Tibial artery (tissue), 4 donors: ENCODE measurements at places on chromosomes 5 and 9.

DNA sequence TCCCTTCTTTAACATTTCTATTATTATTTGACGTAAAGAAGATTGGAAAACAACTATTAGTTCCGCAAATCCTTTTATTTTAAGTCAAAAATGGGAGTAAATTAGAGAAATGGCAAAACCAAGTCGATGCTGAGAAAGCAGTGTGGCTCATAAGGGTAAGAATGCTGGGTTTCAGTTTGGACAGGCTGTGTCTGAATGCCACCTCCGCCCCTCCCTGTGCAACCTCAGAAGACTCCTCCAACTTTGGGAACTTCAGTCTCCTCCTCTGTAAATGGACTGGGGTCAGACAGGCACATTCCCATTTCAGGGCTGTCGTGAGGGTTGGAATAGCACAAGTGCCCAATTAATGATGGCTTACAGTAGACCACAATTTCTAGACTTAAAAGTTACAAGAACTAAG is 154.0 kb downstream of the GABBR2 start:
- no peak for DNase-seq

DNA sequence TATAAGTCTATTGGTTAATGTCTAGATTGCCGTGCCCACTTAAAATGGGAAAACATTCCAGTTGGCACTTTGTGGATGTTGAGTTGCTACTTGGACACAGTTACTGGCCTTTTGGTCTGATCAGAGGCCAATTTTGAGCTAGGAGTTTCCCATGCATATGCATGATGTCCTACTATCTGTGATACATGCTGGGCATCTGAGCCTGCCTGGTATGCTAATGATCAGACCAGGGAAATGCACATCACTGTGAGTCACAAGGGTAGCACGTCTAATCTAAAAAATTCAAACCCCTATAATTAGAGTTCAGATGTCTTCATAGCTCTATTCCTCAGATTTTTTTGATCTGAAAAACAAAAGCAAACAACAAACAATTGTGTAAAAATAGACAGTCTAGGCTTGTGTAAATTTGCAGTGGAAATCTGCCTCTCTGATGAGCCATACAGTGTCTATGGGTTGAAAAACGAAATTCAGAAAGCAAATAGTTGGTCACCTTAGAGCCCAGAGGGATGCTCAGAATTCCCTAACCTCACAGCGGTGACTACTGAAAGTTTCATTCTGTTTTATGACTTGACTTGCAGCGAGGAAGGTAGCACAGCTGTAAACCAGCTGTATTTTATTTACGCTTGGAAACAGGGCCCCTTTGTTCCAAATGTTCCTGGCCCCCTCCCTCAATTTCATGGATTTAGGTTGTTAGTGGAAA is 37.3 kb downstream of the PALM2AKAP2 start:
- no peak for DNase-seq

DNA sequence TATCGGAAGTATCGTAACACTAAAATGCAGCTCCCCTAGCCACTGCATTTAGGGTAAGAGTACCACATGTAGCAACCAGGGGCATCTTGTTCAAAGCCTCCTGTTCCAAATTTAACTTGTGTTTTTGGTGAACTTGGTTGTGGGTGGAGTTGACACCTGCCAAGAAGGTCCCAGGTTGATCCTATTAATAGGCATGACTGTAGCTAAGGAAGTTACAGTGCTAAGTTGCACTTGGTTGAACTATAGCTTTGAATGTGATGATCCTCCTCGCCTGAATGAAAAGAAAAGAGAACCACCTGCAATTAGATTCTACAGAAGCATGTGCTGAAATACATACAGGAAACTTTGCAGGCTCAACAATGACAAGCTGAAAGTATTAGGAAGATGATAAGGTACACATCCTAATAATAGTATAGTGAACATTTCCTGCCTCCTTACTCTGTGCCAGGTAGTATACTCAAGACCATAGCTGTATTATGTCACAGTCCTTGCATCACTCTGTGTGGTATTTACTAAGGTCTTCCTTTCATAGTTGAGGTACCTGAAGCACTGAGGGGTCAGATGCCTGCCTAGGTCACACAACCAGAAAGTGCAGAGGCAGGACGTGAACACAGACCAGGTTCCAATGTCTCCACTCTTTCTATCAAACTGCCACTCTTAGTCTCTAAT is 64.5 kb upstream of the PIP5K1B start:
- no peak for DNase-seq

GRCh38 chr5:133049726-133050048 is 2.1 kb upstream of the HSPA4 start:
- DNase-seq, result no peak

GRCh38 chr5:168273056-168273980 is 18.1 kb upstream of the WWC1 start:
- DNase-seq, result no peak
